ENCODE measurements at places on chromosomes 1 and 21.

- no peak for DNase-seq
Observed at GRCh38 chr21:43954042-43954441, 58.1 kb upstream of the TRAPPC10 start.

DNA sequence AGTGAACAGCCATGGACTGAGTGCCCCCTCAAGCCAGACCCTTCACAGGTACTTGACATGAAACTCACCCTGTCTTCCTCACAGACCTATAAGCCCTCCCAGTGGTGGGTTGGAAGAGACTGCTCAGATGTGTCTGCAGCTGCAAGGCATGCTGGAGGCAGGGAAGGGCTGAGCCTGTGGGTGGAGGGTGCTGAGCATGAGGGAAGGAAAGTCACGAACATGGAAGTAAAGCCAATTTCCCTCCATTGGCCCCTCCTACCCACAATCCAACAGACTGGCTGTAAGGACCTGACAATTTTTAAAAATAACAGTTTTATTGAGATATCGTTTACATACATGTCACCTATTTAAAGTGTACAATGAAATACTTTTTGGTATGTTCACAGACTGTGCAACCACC lies 44.1 kb downstream of the RCSD1 start:
- no peak for DNase-seq

- no peak for DNase-seq
Observed at GRCh38 chr1:14634486-14634885, 36.0 kb downstream of the KAZN start.

- DNase-seq: peak; percentile 22
Observed at GRCh38 chr1:175481126-175482070, 262.0 kb downstream of the TNR start.

GRCh38 chr1:156499842-156500542 lies 583 bp downstream of the MEF2D start:
- DNase-seq: no peak

- DNase-seq: peak; percentile 93
Observed at GRCh38 chr1:226653311-226653921, 85.7 kb downstream of the ITPKB start.

- no peak for DNase-seq
Observed at GRCh38 chr21:42277593-42277992, 37.6 kb downstream of the TFF3 start.

- peak; percentile 51 for DNase-seq
Observed at GRCh38 chr1:42682739-42683531, 717 bp downstream of the YBX1 start.

DNA sequence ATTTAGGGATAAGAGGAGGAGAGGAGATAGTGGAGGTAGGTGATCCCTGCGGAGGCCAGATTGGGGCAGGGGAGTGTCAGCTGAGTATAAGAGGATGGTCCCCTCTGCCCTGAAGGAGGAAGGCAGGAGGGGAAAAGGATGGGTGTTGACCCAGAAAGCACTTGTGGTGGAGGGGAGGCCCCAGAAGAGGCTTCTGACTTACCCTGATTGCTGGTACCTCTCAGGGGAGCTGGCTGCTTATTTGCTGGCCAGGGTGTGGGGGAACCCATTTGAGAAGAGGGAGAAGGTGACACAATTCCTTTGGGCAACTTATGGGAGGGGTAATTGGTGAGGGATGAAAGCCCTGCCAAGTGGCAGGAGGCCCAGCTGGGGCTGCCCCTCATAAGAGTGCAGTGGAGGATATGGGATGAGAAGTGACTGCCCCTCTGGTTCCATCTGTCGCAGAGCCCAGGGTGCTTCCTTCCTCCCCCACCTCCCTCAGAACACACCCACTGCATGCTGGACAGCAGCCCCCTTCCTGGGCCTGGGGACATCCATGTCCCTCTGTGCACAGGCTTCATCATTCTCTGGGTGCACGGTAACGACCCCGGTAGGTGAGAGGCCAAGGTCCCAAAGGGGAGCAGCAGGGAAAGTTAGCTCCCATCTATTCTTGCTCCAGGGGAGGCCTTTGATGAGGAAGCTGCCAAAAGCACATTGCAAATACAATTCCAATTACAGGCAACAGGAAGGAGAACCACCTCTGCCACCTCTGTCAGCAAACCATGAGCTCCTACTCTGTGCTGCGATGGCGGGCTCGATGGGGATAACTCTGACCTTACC lies 1.4 kb upstream of the PCSK9 start:
- DNase-seq: no peak

DNA sequence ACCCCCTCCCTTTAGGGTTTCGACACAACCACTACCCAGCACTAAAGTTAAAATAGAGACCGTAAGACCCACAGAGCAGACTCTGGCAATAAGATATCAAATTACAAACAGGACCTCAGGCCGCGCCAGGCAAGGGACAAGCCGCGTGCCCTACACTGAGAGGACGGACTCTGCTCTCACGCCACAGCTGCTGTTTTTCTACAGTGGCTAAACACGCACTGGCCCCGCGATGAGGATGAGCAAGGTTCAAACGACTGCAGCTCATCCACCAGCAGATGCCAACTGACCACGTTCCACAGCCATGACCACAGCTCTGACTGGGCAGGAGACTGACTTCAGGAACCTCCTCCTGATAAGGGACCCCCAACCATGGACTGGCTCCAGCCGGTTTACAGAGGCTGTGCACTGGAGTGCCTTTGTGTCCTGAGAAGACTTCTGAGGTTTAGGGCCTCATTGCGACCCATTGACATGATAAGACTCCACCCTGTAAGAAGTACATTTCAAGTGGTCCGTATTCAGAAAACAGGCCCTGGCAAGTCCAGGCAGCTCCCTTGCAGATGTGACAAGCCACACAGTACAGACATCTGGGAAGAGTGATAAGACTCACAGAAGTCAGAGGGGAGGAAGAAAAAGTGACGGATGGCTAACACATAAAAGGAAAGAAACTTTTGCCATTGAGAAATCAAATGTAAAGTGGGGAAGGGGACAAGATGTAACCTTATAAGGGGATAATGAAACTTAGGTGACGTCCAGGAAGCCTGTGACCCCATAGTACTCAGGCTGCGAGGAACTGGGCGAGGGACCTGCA lies 1.5 kb upstream of the KRTAP10-6 start:
- DNase-seq: no peak

DNA sequence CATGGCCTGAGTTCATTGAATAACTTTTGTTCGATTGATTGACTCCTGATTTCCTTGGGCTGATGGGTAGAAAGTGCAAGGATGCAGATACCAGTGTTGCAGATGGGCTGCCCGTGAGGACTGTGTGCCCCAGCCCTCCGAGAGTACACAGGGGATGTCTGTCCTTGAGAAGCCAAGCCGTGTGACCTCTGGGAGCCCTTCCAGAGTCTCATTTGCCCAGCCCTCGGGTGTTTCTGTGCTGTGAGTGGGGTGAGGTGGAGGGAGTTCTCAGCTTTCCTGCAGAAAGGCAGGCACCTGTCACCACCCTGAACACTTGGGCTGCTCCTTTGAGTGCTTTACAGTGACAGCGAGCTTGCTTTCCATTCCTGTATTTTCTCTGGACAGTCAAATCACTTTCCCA lies 96.4 kb upstream of the CACNA1E start:
- DNase-seq: no peak

- no peak for DNase-seq
Observed at GRCh38 chr1:51558375-51558924, 39.4 kb upstream of the EPS15 start.

- DNase-seq: no peak
Observed at GRCh38 chr1:11731691-11732283, 4.1 kb upstream of the AGTRAP start.

DNA sequence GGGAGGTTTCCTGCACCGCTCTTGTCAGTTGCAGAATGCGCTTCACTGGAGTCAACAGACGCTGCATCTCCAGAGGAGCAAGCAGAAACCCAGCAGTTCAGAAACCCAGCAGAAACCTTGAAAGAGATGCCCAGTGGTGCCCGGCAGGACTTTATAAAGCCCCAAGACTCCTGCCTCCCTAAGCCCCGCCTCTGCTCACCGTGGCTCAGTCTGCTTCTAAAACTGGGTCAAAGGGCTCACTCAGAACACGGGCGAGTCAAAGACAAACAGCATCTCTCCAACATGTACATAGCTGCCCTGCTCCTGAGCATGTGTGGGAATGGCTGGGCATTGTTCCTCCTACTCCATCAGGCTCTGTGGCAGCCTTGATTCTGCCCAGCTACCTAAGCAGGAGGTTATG lies at the start of gene HMGCS2:
Gene HMGCS2 (minus strand): TSS at position 128 of the 400 bp plus-strand sequence. CDS start 61 bp downstream, at position 67.
- DNase-seq: no peak

- no peak for DNase-seq
Observed at GRCh38 chr1:167121375-167122120, 27.7 kb downstream of the STYXL2 start.

GRCh38 chr1:30271401-30272276 lies 451.7 kb downstream of the MATN1 start:
- no peak for DNase-seq

DNA sequence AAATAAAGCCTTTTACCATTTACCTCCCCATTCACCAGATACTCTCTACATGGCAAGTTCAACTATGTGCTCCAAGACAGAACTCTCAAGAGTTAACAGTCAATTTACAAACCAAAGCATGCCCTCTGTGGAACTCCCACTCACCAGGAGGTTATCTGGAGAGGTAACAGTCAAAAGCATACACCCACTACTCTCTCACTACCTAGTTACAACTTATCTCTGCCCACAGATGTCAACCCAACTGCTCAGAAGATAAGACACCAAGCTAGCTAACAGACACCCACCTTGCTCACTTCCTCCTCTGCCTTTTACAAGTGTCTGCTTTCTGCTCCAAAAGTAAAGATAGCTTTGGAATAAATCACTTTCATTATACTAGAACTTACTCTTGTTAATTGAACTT lies 131.0 kb downstream of the TRIM33 start:
- DNase-seq: peak; percentile 83

GRCh38 chr1:180428782-180429695 lies 73.3 kb downstream of the ACBD6 start:
- DNase-seq: no peak

DNA sequence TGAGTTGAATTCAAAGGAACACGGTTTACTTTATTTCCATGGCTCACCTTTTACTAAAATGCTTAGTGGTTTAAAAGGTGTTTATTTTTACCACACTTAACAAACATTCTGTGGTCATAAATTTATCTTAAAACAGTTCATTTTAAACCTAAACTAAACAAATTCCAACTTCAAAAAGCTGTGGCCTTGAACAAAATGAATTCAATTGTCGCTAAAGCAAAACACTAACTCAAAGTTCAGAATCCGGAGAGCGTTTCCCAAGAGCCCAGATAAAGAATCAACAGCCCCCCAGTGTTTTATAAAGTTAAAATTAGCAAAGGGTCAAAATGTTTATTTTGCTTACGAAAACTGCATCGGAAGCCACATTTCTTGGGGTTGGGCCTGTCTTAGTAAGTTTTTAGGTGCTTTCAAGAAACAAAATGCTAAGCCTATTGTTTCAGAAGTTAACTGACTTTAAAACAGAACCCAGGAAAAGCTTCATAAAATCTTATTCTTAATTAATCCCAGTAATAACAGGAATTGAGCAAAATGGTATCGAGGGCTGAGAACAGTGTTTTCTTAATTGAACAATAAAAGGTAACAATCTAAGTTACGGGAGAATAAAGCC lies 1.3 kb downstream of the PUM1 start:
- DNase-seq: no peak

DNA sequence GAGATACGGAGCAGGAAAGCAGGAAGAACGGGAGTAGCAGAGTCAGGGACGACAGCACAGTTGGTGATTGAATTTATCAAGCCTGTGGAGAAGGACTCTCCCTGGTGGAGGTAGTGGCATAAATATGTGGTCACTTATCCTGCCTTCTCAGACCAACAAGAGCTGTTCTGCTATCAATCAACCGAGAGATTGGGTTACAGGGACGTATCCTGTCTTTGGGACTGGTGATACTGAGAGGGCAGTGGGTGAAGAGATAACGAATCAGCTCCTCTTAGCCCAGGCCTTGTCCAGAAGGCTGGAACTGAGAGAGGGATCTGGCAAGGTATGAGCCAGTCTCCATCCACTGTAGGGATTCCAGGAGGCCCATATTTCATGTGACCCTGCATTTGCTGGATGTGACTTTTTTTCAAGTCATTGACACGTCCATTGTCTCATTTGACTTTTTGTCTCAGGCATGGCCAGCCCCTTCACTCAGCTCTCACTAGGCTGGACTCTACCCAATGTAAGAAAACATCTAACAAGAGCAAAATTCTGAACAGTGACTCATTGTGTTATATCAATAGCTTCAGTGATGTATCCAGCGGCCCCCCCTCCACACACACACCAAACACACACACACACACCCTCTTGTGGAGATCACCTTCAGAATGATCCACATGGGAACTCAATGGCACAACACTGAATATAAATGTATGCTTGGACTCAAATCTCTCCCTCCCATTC lies 11.3 kb downstream of the C1orf116 start:
- no peak for DNase-seq

DNA sequence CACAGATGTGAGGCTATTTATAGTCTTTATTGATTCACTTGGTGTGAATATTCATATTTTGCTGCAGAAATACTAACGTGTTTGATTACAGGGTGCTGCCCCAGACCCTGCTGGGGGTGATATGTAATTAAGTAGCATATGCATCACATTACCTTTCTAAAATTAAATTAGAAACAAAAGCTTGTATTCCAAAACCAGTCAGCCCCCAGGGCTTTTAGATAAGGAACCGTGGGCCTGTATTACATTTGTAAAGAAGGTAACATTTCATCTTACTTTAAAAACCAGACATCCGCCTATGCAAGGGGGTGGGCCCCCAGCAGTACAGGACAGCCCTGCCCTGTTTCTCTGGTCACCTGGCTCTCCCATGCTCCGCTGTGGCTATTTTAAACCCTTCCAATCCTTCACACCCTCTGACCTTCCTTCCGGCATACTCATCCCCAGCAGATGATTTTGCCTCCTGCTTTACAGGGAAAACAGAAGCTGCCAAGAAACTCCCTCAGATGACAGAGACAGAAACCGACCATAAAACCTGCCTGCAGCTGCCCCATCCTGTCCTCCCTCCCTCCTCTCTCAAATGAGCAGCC lies 22.0 kb upstream of the KCNC4 start:
- no peak for DNase-seq

DNA sequence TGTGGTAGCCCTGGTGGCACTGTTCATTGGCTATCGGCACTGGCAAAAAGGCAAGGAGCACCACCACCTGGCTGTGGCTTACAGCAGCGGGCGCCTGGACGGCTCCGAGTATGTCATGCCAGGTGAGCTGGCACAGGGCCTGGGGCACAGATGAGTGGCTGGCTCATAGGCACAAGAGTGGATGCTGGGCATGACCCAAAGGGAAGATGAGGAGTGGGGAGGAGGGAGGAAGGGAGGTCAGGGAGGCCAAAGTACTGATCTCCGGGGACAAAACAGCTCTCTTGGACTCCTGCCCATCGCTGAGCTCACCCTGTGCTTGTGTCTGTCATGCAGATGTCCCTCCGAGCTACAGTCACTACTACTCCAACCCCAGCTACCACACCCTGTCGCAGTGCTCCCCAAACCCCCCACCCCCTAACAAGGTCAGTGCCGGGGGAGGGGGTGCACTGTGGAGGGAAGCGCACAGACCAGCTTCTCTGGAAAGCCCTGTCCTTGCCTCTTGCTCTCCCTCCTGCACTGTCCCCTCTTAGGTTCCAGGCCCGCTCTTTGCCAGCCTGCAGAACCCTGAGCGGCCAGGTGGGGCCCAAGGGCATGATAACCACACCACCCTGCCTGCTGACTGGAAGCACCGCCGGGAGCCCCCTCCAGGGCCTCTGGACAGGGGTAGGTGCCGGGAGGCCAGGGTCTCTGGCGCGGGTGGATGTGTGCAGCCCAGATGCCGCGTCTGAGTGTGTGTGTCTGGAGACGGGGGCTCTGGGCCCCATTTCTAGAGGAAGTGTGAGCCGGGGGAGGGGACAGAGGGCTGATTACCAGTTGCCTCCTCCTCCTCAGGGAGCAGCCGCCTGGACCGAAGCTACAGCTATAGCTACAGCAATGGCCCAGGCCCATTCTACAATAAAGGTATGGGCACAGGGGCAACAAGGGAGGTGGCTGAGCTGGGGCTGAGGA lies 7.3 kb upstream of the LRRC71 start:
- no peak for DNase-seq

All from Jurkat, Clone E6-1 (cell line).